Neural crest cell (in vitro differentiated cells): ENCODE measurements at places on chromosomes 2 and 18. TPM values are rescaled to one million over a fixed set of nuclear protein-coding genes. Genes with fewer than 3 reads are reported as not detected.

DNA sequence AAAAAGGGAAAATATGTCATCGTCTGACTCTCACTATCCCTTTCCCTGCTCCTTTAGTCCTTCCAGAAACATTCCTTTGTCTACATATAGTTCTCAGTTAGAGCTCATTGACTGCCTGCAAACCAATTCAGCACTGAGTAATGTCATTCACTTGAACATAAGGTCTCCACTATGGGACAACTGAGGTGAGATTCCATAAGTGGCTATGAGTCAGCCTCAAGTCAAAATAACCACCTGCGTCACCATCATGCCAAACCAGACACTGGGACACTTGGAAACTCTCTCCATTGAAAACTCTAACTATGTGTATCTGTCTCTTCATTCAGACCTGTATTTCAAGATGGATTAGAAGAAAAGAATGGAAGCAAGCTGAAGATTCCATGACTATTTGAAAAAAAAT, 878.0 kb upstream of the PIK3C3 start:
- DNase-seq = no peak

GRCh38 chr2:39499336-39499735, 62.3 kb upstream of the MAP4K3 start:
- DNase-seq = no peak

DNA sequence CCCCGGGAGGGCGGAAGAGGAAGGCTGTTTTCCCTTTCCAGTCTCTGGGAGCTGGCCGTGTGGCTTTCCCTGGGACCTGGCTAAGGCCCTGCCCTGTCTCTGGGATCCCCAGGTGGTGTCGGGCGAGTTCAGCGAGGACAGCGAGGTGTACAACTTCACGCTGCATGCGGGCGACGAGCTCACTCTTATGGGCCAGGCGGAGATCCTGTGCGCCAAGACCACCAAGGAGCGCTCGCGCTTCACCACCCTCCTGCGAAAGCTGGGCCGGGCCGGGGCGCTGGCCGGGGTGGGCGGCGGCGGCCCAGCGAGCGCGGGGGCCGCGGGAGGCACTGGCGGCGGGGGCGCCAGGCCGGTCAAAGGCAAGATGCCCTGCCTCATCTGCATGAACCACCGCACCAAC, 11.2 kb downstream of the GAREM2 start:
- DNase-seq = no peak

- DNase-seq = no peak
These were observed 52.7 kb downstream of the TET3 start for GRCh38 chr2:74037379-74037860.

DNA sequence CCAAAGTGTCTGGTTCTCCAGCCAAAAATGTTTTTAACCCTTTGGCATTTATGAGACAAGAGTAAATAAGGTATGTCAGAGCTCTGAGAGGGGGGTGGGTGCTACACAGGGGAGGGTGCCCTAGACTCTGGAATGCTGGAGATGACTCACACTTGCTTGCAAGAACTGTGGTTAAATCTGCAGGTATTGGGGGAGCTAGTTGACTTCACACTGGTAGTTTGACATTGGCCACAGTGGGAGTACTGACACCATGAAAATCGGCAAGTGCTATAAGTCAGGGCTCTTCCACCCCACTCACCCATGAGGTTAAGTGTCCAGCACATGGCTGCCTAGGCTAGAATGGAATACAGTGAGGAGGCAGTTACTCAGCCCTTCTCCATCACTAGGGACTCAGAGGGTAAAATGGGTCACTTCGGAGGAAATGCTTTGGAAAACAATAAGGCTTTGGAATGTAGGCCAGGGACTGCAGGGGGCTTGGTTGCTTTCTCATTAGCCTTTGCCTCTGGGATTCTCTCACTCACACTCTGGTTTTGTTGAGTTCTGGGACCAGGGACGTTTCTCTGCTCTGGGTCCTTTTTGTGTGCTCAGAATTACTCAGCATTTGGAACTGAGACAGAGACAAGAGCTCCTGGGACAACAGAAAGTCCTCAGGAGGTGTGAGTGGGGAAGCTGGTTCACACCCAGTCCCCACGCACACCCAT, 91.6 kb downstream of the ACKR3 start:
- DNase-seq = no peak

GRCh38 chr2:234496055-234496834, 636 bp downstream of the ARL4C start:
- DNase-seq = peak; percentile 16

- DNase-seq = no peak
These were observed 37.4 kb downstream of the NPHP1 start for GRCh38 chr2:110167326-110168000.

DNA sequence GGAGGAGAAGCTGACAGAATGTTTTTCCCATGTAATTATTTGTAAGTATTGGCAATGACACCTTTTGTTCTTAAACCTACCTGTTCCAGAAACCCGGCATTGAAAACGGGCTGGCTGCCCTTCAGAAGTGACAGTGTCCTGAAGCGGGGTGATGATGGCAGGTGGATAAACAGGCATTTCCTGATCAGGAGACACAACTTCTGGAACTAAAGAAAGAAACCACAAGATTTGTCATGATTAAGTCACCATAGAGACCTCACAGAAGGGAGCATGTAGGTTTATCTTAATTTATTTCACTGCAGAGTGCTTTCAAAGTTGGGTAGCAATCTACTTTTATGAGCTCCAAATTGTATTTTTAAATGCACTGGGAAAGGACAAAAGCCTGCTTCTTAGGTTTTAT, 43.1 kb downstream of the TTN start:
- no peak for DNase-seq

DNA sequence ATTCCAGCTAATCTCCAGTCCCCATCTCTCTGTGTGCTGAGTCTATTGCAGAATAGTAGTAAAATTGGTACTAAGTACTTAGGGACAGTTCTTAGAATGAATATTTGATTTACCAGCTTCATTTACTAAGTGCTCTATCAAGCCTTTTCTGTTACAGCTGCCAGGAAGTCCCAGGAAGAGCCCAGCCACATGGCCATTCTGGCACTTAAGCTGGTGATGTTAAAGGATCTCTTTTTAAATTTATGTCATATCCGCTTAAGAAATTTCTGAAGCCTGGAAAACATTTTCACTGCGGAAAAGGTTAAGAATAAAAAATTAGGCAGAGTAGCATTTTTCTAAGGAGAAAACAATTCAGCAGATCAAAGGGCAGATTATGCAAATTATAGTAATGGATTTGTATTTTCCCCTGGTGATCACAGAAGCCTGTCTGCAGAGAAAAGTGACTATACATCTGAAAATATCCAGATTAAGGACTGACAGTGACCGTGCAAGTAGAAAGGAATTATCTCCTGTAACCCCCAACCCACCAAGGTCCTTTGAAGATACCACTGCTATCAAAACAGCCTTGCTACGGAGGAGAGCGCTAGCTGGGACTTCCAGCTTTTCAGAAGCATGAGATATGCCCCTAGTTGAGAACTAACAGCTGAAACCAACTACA, 260.8 kb downstream of the SH3BP4 start:
- DNase-seq = no peak

DNA sequence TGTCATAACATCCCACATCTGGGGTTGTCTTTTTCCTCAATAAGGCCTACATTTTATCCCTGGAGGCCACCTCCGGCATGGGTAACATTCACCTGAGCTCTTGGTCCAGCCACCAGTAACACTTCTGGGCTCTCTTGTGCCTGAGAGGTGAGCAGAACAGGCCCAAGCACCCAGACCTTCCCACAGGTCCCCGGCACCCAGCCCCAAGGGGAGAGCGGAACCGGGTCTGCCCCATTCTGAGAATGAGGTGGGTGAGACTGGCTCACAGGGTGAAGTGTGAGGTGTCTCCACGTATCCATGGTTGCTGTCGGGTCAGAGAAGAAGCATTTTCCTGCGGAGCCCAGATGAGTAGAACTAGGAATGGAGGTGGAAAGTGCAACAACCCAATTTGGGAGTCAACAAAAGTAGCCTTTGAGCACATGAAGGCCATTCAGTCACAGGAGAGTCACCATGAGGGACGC, 496.7 kb upstream of the MYT1L start:
- DNase-seq = no peak

DNA sequence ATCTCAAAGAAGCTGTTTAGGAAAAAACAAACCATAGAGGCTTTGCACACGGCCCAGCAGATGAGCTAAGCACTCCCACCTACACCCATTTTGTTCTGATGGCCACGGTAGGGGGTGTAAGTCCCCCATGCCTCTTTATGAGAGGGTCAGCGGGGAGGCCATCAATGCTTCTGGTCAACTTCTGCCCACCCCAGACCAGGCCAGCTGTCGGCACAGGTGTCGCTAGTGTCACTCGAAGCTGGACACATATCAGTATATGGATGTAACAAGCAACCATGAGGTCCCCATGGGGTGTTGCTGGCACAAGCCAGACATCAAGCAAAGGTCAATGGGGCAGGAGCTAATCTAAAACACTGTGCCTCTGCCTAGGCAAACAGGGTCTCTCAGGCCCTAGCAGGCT, 23.7 kb upstream of the SLC35F6 start:
- DNase-seq = no peak

GRCh38 chr2:20584399-20585358, 66.2 kb downstream of the HS1BP3 start:
- DNase-seq = no peak

DNA sequence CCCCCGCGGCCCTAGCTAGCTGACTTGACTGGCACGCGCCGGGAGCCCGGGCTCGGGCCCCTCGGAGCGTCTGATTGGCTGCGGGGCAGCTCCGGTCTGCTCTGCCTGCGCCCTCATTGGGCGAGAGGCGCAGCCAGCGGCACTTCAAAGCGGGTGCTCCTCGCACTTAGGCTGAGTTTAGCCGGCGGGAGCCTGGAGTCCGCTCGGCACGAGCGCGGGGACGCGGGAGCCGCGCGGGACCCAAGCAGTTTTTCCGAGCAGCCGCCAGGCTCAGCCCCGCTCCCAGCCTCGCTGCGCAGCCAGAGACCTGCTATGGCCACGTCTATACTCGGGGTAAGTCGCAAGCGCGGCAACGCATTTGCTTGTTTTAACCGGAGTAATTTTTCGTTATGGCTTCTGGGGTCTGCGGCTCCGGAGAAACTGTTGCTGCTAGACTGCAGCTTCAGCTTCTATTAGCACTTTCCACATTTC, at the start of gene SP9:
SP9 (plus strand) TSS at position 174 of the 471 bp plus-strand sequence; CDS start at position 313, 139 bp downstream.
- peak; percentile 63 for DNase-seq

DNA sequence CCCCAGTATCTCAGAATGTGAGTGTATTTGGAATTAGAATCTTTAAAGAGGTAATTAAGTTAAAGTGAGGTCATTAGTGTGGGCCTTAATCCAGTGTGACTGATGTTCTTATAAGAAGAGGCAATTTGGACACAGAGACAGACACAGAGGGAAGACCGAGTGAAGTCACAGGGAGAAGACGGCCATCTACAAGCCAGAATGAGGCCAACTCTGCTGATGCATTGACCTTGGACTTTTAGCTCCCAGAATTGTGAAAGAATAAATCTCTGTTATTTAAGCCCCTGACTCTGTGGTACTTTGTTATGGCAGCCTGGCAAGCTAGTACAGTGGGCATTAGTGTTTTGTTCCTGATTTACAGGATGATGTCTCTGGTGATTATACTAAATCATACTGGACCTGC, 64.6 kb downstream of the LTBP1 start:
- DNase-seq = no peak

DNA sequence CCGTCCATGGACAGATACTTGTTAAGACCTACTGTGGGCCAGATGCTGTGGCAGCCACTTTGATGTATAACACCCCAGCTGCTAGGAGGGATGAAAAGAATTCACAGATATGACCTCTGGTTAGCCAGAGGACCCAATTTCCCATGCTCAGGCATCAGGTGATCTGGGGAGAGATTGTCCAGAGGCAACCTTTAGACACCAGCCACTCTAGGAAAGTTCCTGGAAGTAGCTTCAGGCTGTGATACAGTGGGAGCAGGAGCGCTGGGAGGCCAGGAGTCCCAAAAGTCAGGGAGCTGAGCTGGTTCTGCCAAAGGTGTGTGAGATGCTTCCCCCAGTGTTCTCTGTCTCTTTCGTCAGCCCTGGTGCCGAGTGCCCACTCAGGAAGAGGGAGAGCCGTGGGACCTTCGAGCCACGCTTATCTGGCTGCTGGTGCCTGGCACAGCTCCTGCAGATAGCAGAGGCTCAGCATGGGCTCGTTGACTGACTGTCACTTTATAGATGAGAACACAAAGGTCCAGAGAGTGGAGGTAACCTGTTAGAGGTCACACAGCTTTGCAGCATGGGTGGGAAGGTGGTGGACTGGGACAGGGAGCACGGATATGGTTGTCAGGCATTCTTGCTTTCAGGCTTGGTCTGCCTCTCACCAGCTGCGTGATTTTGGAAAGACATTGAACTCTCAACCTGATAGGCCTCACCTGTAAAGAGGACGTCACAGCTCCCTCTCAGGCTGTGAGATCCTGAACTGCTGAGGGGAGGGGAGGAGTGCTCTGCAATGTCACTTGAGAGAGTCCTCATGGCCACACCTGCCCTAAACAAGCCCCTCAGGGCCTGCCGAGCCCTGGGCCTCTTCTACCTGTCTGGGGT, 7.8 kb upstream of the RALB start:
- no peak for DNase-seq

- no peak for DNase-seq
These were observed 261.8 kb downstream of the SPAG16 start for GRCh38 chr2:213545964-213546475.

The AFF3 gene
- total RNA-seq = 20.9 and 25.7 TPM in 2 replicates

The MARCHF4 gene
- 0.86 and 1.2 TPM in 2 replicates for total RNA-seq

The CHST10 gene
- total RNA-seq = 33.0 and 33.2 TPM in 2 replicates

The ZSWIM2 gene
- total RNA-seq = not detected in 2 replicates

The SOWAHC gene
- total RNA-seq = 10.4 and 10.9 TPM in 2 replicates

The GNAL gene
- total RNA-seq = 20.4 and 20.5 TPM in 2 replicates

The BIRC6 gene
- total RNA-seq = 76.8 and 84.4 TPM in 2 replicates
